B cell (primary cell): ENCODE measurements at places on chromosomes 4 and X. TPM values are rescaled to one million over a fixed set of nuclear protein-coding genes. Genes with fewer than 3 reads are reported as not detected.

Gene CENPVL1
- polyA plus RNA-seq: 0.07 TPM in 1 of 2 replicates, not detected in the other

DNA sequence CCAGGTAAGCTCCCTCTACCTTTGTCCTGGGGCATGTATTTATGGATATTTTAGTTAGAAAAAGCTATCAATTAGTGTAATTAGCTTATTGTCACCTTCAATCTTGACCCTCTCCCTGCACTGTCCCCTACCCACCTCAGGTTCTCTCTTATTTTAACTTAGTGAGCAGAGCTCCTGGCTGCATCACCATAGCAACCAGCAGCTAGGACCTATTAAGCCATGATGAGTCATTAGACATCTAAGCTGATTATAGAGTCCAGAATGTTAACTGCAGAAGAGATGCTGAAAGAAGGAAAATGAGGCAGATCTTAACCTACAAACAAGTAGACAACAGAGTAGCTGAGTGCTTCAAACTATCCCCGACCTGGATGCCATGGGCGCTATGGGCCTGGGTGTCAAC is 36.6 kb downstream of the MAGEE2 start:
- DNase-seq: no peak

Gene ATRX
- polyA plus RNA-seq: 19.3 and 28.4 TPM in 2 replicates

DNA sequence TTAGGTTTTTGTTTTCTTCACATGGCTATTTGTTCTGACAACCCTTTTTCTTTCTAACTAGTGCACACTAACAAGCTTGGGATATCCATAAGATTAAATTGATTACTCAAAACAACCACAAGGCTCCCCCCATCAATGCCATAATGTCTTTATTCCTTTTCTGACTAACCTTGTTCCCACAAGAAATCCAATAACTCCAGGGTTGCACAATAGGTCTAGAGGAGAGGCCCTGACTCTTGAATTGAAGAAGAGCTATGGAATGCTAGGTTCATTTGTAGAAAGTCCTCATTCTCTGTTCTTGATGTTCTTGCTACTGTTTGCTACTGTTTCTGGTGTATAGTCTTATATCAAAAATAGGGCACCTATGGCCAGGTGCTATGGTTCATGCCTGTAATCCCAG is 71.0 kb downstream of the PRRG1 start:
- DNase-seq: no peak

- no peak for DNase-seq
Measured at GRCh38 chrX:73850124-73851013, 287.4 kb downstream of the CHIC1 start.

- DNase-seq: no peak
Measured at GRCh38 chr4:34371676-34372075, 1872.6 kb downstream of the ARAP2 start.

DNA sequence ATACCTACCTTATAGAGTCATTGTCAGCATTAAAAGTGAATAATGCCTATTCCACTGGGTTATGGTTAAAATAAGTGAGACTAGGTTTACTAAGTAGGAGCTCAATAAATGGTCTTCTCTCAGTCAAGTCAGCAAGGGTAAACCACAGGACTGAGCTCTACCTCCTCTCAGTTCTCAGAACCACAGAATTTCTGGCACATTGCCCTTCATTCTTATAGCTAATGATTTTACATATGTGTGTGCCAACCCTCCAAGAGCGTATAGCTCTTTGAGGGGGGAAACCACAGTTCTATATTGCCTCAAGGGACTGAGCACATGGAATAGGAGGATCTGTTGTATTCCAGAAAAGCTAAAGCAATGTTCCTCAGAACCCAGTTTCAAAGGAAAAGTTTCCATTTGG is 124.8 kb downstream of the ATG4A start:
- DNase-seq: no peak

DNA sequence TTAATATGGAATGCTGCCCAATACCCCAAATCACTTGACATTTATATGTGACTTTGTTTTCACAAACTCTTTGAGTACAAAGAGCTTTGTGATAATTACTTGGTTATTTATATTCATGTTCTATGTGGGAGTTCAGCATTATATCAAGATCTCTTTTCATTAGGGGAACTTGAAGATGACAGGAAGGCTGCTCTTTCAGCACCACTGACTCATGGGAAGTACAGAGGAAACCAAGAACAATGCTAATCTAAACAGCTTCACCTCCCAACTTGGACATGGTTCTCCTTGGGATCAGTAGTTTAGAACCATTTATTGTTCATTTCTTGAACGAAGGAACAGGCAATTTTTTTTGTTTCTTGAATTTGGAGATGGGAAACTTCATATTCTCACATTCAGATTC is 184.0 kb upstream of the AFF2 start:
- DNase-seq: no peak

DNA sequence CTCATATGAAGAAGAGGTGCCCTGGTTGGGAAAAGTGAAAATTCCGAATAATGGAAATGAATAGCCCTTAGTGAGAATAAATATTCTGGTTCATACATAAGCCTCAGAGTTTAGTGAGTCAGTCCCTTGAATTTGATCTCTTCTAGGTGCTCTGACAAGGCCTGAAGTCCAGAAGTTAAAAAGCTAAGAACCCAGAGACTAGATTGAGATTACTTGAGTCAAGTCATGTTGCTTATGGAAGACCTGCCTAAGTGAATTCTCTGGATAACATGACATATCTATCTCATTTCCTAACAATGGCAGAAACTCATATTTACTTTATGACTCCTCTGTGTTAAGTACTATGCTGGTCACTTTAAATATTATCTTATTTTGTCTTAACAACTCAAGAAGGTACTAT is 10.5 kb upstream of the PRSS48 start:
- DNase-seq: no peak

DNA sequence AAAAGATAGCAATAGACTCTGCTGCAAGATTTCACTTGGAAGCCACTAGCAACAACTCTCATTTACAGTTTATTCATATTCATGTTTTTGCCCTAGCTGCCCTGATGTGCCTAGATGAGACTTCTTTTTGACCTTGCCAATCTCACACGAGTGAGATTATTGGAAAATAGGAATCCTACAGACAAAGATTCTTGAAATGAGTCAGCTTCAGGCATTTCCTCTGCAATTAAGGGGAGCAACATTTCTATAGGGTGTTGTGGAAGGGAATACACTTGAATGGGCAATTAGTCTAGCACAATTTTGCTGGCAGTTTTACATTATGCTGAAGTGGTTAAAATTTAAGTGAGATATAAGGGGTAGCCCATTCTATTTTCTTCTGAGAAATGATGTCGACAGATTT is 217.0 kb upstream of the FAT4 start:
- no peak for DNase-seq

- DNase-seq: no peak
Measured at GRCh38 chrX:69046996-69047490, 118.2 kb downstream of the PJA1 start.

DNA sequence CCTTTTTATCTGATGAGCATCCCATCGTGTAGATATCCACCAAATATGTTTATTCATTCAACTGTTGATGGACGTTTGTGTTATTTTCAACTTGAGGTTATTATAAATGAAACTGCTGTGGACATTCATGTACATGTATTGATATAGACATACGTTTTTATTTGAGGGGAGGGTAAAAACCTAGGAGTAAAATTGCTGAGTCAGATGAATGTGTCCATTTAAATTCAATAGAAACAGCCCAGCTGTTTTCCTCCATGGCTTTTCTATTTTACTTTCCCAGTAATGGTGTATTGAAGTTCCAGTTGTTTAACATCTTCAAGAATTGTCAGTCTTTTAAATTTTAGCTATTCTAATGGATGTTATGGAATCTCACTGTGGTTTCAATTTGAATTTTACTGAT is 348.7 kb upstream of the GALNTL6 start:
- no peak for DNase-seq

DNA sequence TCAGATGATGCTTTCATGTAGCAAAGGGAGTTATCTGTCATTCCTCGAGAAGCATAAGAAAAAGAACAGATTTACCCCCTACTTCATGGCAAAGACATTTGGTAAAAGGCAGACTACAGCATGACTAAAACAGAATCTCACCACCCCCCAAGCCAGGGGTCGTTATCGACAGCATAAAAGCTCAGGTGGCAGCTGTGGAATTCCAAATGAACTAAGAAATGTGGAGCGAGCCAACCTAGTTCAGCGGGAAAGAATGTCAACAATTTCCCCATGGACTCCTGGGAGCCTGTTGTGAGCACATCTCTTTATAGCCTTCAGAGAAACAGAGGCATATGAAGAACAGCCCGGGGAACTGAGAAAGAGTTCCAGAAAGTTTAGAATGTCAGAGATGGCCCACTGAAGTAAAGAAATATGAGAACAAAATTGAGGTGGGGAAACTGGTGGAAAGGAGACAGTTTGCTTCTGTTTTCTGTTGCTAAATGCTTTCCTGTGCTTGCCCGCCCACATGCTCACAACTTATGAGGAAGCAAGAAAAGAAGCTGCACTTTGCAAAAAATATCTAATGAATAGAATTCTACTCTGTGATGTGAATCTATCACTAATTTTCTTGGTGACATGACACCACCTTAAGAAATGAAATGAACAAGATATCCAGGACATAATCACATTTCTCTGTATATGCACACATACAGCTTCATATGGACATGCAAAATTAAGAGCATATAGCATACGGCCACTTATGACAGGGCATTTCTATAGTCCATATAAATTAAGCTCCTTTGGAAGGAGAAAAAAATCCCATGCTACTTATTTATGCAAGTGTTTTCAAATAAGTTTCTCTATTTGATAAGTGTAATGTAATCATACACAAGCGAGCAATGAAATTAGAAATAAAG is 135.3 kb upstream of the MID1 start:
- DNase-seq: no peak

- DNase-seq: no peak
Measured at GRCh38 chrX:122816288-122816687, 367.8 kb upstream of the GRIA3 start.

GRCh38 chr4:152478461-152479237 is 57.2 kb downstream of the FBXW7 start:
- no peak for DNase-seq

- DNase-seq: no peak
Measured at GRCh38 chrX:68710870-68711576, 63.6 kb downstream of the STARD8 start.

DNA sequence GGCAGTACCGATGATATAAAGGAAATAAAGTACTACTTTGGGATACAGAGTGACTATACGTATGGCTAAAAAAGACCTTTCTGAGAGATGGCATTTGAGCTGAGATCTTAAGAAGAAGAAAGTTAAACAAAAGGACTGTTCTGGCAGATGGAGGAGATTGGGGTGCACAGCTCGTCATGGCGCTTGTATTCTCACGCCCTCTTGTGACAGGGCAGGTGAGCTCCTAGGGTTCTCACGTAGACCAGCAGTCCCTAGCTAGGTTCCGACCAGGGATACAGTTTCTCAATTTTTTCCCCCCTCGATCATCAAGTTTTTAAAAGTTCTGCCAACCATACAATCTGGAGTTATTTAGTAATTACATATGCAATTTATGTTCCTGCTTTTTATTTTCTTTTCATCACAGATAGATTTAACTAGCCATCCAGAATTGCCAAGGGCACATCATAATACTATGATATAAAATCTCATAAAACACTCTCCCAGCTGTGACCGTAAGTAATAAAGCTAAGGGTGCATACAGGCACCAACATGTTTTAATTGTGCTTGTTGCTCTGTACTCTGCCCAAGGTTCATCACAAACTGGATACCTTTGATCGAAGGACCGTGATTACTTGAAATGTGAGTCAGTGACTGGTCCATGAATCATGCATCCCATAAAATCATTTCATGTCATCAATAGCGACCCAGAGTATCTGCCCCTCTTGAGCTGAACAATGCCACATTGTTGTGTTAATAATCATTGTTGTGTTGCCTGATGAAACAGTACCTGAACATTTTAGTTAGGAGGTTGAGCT is 69.4 kb upstream of the ZNF518B start:
- DNase-seq: no peak

GRCh38 chrX:53246231-53246630 is 21.2 kb upstream of the KDM5C start:
- DNase-seq: no peak

DNA sequence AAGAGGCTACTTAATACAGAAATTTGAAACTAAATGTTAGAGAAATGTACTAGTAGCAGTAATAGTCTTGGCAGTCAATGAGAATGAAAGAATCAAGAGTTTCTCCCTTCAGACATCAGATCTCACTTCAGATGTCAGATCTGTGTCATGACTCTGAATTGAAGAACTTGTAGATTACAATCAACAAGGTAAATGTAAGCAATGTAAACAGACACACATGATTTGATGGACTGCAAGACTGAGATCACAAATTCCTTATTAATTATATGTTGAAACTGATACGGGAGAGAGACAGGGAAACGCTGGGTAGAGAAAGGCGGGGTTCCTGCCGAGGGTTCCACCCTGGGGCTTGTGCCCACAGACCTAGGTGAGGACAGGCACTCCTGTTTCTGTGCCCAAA is 65.5 kb upstream of the HHIP start:
- no peak for DNase-seq

- peak; percentile 66 for DNase-seq
Measured at GRCh38 chr4:173257732-173258717, 76.1 kb downstream of the HMGB2 start.

GRCh38 chr4:1087371-1087770 is 26.0 kb downstream of the RNF212 start:
- DNase-seq: no peak

DNA sequence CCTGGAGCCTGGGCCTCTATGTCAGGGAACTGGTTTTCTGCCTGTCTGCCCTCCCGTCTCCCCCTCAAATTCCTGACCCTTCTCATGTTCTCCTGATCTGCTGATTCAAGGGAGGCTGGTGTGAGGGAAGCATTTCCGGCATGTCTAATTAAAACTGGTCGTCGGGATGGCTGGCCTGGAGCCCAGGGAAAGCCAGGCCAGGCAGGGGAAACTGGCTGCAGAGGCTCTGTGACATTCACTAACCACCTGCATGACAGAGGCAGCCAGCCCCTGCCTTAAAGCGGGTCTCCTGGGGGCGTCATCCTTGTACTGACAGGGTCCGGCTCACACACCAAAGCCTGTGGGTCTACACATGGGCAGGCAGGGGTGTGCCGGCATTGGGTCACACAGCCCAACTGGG is 35.2 kb downstream of the ABLIM2 start:
- no peak for DNase-seq

Gene ESX1
- not detected in 2 replicates for polyA plus RNA-seq

- DNase-seq: peak; percentile 22
Measured at GRCh38 chr4:26288355-26288909, 32.4 kb upstream of the RBPJ start.

DNA sequence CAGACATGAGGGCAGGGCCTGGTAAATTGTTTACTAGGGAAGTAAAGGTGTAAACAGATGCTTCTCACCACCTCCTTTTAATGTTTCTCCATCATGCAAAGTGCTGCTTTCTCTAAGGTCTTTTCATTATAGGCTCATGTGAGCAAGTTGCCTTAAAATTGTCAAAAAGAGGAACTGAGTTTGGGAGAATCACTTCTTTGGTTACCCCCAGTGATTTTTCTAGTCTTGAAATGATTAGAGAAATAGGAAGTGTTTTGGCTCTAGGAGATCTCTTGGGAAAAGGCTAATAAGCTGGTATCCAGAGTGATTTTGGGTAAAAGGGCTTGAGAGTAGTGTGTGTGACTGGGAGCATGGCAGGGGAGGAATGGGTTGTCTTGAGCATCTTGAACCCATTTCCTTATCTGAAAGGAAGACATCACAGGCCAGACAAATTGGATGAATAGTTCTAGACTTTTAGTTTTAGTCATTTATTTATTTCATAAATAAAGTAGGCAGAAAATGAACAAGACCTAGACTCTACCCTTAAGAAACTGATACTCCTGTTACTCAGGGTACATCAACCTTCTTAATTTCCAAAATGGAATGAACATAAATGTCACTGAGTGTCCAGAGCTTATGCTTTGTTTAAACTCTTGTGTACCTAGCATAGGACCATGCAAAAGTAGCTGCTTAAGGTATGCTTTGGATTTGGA is 14.2 kb downstream of the GRPR start:
- DNase-seq: peak; percentile 49
